PC-3 (cell line): ENCODE measurements at places on chromosomes 6 and 20.

DNA sequence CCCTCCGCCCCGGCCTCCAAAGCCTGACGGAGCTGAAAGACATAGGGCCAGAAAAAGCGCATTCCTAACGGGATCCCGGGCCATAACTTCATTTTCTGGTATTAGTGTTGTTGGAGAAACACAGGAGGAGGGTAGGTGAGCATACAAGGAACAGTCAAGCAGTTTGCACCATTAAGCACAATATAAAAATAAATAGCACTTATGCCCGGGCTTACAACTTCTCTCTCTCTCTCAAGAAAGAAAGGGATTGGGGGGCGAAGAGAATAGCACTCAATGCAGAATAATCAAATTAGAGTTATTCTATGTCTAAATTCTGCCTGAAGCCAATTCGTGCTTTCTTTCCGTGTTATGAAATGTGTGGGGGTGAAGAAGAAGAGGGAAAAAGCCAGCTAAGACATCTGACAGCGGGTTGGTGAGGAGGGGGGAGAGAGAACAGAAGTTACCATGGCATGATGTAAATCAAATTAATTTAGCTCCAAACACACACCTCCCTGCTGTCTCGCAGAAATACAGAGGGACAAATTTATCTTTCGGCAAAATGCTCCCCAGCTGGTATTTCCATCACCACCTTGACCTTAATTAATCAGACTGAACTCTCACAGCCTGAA is 508 bp upstream of the METTL24 start:
- DNase-seq = no peak

DNA sequence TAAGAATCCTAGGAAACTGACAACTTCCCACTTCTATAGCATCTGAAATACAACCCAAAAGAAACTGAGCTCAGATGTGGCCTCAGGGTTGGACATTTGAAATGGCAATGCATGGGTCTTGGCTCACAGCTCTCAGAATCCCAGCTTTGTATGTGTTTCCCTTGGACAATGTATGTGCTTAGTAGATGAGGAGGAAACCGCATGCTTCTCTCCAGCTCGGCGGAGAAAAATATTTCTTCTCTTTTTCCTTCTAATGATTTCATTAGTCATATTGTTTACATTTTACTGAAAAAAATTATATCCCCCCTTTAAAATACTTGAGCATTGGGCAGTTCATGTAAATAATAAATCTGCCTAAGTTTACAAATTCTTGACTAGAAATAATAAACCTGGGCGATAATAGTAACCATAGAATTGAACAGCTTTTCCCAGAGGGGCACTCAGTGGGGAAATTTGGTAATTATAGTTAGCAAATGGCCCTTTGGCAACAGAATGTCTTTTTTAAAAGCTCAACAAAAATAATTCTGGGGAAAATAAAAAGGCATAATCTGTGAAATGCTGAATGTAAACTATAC is 55.3 kb downstream of the PFDN4 start:
- DNase-seq = no peak

- no peak for DNase-seq
Measured at GRCh38 chr6:25703005-25703404, 51.0 kb downstream of the SCGN start.

- DNase-seq = no peak
Measured at GRCh38 chr6:168949981-168950857, 303.4 kb downstream of the THBS2 start.

GRCh38 chr20:50588034-50588736 is 78.0 kb downstream of the PTPN1 start:
- peak; percentile 86 for DNase-seq

DNA sequence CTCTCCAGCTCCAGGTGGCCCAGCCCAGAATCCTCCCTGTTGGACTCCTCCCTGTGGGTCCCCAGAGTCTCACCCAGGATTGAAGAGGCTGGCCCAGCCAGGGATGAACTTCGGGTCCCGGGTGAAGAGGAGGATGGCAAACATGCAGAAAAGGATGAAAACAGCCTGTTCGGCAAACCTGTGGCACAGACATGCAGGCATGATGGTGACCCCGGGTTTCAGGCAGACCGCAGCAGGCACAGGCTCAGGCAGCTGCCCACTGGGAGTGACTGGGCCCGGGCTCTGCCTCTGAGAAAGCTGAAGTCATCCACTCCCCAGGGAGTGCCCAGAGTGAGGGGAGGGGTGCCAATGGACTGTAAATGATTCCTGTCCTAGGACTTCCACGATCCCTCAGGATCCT is 37.5 kb upstream of the OCSTAMP start:
- no peak for DNase-seq

GRCh38 chr6:149225946-149226345 is 91.6 kb upstream of the TAB2 start:
- DNase-seq = no peak

- DNase-seq = peak; percentile 71
Measured at GRCh38 chr6:12327391-12327790, 37.2 kb downstream of the EDN1 start.

DNA sequence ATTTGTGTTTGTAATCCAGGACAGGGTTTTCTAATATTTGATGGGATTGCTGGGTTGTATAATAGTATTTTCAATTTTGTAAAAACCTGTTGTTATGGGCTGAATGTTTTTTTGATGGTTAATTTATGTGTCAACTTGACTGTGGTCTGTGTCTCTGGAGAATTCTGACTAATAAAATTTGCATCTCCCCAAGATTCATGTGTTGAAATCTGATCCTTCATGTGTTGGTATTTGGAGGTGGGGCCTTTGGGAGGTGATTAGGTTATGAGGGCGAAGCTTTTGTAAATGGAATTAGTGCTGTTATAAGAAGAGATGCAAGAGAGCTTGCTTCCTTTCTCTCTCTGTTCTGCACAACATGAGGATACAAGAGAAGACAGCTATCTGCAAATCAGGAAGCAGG is 48.7 kb upstream of the SAMD5 start:
- no peak for DNase-seq

GRCh38 chr6:147046141-147046877 is 157.9 kb upstream of the STXBP5 start:
- no peak for DNase-seq

DNA sequence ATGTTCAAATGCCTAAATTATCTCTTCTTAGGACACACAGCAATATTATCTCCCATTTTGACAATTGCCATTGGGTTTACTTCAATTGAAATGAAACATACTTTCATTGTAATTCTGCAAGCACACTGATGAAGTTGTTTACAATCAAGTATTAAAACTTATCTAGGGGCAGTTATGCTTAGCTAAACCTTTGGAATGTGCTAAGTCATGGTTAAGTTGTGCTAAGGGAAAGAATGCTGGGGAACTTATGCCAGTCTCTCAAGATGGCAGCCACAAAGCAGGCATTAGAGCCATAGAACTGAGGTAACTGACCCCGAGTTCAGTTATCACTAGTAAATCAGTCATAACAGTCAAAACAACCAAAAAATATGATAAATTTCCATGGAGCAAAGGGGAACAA is 59.1 kb upstream of the NT5E start:
- no peak for DNase-seq

DNA sequence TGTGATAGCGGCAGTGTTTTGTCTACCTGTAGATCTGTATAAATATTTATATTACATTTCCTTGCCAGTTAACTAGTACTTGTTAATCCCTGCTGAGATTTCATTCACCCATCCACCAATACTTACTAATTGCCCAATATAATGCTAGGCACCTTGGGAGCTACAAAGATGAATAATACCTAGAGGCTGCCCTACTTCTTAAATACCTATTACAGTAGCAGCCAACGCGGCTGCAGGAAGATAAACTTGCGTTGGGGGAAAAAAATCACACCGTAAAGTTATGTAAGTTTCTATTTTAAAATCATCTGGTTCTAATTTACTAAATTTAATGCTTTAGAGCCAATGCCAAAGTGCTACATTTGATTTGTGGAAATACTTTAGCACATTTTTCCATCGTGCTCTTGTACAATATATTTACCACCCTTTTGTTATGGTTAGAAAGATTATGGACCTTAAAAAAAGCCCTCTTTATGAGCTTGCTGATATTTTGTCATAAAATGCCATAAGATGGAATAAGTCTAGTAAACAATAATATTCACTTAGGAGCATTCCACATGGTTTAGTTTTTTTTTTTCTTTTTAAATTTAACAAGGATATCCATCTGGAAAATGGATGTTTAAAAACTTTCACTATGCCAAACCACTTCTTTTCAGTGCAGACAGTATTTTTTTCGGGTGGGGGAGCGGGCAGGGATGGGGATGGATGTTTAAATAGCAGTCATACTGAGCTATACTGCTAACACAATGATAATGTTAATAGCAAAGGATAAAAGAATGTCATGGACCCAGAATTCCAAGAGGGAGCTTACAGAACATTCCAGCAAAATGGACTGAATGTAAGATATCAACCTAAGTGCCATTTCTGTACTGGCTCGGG is 13.2 kb upstream of the NEDD9 start:
- DNase-seq = no peak

DNA sequence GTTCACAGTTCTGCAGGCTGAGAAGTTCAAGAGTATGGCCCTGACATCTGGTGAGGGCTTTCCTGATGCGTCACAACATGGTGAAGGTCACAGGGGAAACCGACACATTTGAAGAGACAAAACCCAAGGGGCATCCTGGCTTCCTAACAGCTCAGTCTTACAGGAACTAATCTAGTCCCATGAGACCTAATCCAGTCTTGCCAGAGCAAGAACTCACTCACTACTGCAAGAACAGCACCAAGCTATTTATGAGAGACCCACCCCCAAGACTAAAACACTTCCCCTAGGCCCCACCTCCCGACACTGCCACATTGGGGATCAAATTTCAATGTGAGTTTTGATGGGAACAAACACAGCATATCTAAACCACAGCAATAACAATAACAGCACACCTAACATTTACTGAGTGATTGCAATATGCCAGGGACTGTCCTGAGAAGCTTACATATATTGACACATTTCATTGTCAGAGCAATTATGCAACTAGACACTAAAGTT is 46.6 kb downstream of the TPBG start:
- DNase-seq = peak; percentile 38

GRCh38 chr6:18347021-18347577 is 40.1 kb upstream of the RNF144B start:
- DNase-seq = peak; percentile 87

GRCh38 chr6:138336221-138336620 is 41.5 kb upstream of the SMIM28 start:
- DNase-seq = no peak

GRCh38 chr6:131914967-131915751 is 36.0 kb downstream of the CCN2 start:
- peak; percentile 74 for DNase-seq
